Fibroblast of skin of back (primary cell): ENCODE measurements at places on chromosomes 12 and 14.

- DNase-seq: no peak
These were observed 330.7 kb downstream of the CACNA1C start for GRCh38 chr12:2383325-2384028.

GRCh38 chr12:131045705-131046460, 92.2 kb downstream of the ADGRD1 start:
- no peak for DNase-seq

DNA sequence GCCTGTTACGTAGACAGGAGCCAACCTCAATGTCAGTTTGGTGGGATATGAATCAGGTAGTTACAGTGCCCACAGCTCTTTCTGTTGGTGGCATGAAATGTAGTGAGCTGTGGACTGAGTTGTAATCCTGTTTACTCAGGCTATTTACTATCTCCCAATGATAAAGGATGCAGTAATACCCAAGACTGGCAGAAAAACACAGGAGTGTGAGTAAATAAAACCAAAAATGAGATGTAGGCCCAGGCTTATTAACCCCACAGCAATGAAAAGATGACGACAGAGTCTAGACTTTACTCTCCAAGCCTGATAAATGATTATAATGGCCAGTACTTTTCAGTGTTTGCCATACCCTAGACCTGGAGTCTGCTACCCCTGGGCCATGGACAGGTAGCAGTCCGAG, 22.8 kb upstream of the LRIG3 start:
- no peak for DNase-seq

GRCh38 chr12:32896432-32897280, at the start of gene PKP2:
Gene PKP2, minus strand, starts transcription at chr12:32896777. Its CDS starts 46 bp downstream, at chr12:32896731.
- no peak for DNase-seq

DNA sequence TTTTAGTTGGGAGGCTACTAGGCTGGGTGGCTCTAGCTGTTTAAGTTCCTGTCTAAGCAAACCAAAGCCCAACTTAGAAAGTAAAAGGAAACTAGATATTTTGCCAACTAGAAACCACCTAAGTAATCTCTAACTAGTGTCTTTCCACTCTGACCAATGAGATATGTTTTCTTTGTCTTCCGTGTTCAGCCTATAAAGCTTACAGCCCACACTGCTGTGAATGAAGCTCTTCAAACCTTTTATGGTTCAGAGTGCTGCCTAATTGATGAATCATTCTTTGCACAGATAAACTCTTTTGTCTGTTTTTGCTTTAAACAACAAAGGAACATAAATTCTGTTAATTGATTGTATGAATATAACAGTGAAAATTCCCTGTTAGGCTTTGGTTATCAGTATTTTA, 66.1 kb downstream of the FUT8 start:
- DNase-seq: peak; percentile 62

GRCh38 chr12:93333054-93333453, 44.7 kb upstream of the NUDT4 start:
- no peak for DNase-seq

DNA sequence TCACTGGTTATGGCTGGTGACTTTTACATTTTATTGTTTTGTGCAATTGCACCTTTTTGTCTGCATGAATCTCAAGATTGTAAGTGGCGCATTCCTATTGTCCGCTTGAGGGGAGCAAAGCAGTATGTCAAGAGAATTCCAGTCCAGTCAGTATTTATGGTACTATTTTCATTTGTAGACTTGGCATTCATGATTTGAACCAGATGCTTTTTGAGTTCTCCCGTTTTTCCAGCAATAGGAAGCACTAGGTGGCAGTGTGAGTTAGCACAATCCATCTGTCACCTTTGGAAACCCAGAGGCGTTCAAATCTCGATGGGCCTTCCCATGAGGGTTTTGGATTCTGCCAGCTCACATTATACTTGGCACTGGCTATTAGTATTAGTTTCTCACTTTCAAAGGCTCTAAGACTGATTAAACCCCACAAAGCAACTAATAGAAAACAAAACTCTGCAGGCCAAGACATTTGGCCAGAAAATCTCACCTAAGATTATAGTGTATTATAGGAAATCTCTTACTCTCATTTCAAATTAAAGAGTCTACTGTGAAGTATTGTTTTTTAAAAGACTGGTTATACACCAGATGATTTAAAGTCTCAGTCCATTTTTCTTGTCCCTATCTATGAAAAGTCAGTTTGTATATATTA, 2.2 kb downstream of the DACT1 start:
- peak; percentile 93 for DNase-seq

DNA sequence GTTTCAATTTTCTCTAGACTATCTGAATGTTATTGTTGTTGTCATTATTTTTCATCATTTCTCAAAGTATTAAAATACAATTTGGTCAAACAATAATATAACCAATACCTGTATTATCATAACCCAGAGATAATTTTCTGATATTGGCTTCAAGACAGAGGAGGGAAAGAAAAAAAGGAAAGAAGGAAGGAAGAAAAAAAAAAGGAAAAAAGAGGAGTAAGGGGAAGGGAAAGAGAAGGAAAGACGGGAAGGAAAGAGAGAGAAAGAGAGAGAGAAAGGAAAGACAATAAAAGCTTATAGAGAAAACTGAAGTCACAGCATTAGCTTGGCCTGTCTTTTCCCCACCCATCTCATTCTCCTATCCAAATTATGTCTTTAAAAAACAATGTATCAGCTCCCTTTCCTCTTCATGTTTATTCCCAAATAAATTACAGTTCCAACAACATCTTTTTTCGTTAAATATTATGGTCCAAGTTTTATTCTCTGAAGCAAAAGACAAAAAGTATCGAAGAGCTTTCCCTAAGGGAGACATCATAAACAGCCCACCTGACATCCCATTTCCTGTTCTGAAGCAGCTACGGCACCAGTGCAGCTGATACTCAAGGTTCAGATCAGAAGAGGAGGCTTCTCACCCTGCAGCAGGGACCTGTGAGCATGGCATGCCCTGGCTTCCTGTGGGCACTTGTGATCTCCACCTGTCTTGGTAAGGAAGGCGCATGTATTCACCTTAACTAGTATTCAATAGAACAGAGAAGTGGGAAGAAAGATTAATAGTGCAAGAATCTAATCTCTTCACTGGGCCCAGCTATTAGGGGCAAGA, 308.3 kb downstream of the DAD1 start:
- DNase-seq: no peak

GRCh38 chr12:109435428-109436187, 41.5 kb downstream of the KCTD10 start:
- DNase-seq: no peak

- no peak for DNase-seq
These were observed 25.8 kb downstream of the GALNT16 start for GRCh38 chr14:69285661-69286255.

GRCh38 chr12:63093084-63093483, 57.9 kb downstream of the AVPR1A start:
- DNase-seq: no peak

DNA sequence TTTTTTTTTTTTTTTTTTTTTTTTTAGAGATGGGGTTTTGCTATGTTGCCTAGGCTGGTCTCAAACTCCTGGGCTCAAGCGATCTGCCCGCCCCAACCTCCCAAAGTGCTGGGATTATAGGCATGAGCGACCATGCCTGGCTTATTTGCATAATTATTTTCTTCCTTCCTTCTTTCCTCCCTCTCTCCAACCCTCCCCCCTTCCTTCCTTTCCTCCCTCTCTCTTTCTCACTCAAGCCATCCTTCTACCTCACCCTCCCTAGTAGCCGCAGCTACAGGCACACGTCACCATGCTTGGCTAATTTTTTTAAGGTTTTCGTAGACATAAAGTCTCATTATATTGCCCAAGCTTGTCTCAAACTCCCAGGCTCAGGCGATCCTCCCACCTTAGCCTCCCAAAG, 83.8 kb downstream of the PEBP1 start:
- no peak for DNase-seq

- peak; percentile 76 for DNase-seq
These were observed 20.0 kb downstream of the BORCS5 start for GRCh38 chr12:12376646-12377448.

GRCh38 chr14:77786148-77786547, 13.8 kb upstream of the ADCK1 start:
- no peak for DNase-seq

DNA sequence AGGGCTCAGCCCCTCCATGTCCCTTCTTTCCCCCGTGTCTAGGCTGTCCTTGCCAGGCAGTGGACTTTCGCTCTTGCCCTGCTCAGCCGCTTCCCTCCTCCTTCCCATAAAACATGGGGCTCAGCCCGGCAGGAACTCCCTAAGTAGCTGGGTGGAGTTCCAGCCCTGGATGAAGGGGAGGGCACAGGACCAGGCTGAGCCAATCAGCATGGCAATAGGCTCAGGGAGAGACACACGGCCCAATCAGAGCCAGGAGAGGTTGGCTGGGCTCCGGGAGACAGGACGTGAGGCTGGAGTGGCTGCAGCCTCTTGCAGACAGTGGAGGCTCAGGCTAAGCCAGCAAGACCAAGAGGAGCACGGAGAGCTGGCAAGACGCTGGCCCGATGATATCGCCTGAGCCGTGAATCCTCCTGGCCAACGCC, 54.3 kb downstream of the GALNT9 start:
- DNase-seq: peak; percentile 65

DNA sequence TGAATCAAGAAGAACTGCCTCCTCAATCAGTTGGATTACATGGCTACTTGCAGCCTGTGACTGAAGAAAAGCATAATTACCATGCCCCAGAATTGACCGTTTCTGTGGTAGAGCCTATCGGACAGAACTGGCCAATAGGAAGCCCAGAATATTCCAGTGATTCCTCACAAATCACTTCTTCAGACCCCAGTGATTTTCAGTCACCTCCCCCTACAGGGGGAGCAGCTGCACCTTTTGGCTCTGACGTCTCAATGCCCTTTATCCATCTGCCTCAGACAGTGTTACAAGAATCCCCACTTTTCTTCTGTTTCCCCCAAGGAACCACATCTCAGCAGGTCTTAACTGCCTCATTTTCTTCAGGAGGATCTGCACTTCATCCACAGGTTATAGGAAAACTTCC, 80.8 kb downstream of the RAD52 start:
- no peak for DNase-seq

DNA sequence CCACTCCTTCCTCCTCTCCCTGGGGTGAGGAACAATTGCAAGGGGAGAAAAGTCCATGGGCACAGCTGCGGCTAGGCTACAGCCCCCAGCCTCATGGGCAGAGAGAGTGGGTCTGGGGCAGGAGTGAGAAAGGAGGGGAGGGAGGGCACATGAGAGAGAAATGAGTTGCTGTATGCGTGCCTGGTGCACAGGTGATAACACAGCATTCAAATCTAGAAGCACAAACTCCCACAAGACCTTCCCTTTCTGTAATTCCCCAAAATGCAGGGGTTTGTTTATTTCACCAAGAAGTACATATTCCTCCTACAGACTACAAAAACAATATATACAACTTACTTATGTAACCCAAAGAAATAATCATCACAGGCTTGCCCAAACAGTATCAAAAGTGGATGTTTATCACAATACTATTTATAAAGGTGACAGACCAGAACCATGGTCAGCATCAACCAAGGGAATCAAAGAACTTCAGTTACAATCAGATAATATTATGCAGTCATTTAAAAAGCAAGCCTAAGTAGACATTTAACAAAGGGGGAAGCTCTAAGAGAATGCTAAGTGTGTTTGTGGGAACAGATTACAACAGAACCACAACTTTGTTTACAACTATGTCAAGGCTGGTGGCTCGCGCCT, 54.2 kb downstream of the ITPK1 start:
- no peak for DNase-seq

- no peak for DNase-seq
These were observed 175.7 kb downstream of the C12orf50 start for GRCh38 chr12:87853448-87854003.

DNA sequence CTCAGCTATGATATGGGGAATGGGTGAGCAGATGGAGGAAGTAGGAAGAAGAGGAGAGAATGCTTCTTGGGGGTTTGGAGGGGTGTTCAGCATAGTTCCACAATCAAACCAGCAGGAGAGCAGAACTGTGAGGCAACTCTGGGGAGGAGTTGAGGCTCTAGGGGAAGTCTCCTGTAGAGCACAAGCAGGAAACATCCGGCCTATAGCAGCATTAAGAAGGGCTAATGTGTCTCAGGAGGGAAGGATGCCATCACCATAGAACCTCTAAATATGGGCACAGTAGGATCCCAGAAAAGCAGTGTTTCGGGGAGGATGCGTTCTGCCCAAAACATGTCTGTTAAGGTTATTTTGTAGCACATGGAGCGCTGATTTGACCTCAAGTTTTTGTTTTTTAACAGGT, 8.4 kb upstream of the SALL2 start:
- DNase-seq: no peak

DNA sequence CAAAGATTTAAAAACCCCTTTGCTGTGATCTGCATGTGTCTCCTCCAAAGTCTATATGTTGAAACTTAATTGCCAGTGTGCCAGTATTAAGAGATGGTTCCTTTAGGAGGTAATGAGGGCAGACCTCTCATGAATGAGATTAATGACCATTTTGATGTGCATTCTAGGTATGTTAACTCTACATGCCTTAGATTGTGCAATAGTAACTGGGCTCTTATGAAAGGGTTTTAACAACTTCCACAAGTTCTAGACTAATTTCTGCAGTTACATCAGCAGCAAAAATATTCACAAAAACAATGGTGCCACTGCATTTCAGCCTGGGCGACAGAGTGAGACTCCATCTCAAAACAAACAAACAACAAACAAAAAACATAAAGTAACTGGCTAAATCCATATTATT, 3.8 kb upstream of the TAS2R10 start:
- DNase-seq: no peak

DNA sequence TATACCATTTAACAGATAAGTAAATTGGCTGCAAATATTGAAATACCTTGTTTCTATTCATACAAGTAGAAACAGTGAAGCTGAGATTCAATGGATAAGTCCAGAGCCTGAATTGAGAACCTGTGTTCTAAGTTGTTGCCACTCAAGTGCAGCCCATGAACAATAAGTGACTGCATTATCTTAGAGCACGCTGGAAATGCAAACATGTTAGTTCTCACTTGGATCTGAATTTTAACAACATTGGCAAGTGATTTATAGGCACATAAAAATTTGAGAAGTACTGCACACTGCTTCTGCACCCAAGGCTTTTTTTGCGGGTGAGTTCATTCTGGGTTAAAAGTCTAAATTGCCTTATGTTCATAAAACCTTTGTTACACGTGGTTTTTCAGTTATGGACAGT, 484.3 kb downstream of the NAV3 start:
- no peak for DNase-seq
